ENCODE measurements at places on chromosomes 13 and 19.
A peak's percentile ranks its signal among the peaks of the same experiment; 100 is the strongest.

DNA sequence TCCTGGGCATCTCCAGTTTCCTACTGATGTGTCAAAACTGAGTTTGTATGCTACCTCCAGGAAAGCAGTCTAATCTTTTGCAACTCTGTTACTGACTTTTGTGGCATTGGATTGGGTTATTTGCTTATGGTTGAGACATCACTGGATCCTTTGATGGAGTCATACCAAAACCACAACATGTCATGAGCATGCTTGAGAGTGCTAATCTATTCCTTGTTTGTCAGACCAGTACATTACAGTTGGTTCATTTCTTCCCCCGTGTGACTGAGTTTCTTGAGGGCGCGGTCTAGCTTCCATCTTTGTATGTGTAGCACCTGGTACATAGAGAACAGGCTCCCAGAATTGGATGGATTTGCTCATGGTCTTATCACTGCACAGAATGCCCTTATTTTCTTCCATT, 43.2 kb downstream of the SUGT1 start:
- DNase-seq: no peak

- DNase-seq: no peak
These were observed 11.9 kb upstream of the CACTIN start for GRCh38 chr19:3638208-3639193.

GRCh38 chr13:36766295-36766694, 52.7 kb upstream of the RFXAP start:
- no peak for DNase-seq

DNA sequence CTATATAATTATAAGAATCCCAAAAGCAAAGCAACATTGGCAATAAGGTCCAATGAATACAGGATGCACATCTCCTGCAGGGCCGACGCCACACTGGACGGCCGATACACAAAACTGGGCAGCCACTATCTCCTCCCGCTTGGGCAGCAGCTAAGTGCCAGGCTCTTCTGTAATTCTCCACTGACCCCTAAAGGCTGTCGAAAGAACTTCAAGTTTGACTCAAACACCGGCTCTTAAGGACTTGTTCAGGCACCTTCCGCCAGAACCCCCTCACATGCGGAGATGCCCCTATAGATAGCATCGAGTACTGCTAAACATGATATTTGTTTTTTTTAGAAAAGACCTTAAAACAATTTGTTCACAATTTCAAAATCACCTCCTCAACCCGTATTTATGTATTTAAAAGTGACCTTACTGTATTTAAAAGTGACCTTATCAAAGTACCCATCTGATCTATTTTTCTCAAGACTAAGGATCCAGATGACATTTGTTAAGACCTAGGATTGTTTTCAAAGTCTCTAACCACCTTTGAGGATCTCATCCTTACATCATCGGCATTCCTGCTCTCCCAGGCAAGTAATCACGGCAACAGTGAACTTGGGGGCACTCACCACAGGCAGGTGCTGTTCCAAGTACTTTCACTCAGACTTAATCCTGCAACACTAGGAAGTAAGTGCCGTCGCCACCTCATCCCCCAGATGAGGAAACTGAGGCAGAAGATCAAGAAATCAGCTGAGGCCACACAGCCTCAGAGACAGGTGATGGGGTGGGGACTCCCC, 77.8 kb downstream of the TUBGCP3 start:
- peak; percentile 77 for DNase-seq

GRCh38 chr19:16607819-16608218, 20.2 kb downstream of the MED26 start:
- DNase-seq: no peak
